ENCODE measurements at places on chromosomes 13 and 19.

DNA sequence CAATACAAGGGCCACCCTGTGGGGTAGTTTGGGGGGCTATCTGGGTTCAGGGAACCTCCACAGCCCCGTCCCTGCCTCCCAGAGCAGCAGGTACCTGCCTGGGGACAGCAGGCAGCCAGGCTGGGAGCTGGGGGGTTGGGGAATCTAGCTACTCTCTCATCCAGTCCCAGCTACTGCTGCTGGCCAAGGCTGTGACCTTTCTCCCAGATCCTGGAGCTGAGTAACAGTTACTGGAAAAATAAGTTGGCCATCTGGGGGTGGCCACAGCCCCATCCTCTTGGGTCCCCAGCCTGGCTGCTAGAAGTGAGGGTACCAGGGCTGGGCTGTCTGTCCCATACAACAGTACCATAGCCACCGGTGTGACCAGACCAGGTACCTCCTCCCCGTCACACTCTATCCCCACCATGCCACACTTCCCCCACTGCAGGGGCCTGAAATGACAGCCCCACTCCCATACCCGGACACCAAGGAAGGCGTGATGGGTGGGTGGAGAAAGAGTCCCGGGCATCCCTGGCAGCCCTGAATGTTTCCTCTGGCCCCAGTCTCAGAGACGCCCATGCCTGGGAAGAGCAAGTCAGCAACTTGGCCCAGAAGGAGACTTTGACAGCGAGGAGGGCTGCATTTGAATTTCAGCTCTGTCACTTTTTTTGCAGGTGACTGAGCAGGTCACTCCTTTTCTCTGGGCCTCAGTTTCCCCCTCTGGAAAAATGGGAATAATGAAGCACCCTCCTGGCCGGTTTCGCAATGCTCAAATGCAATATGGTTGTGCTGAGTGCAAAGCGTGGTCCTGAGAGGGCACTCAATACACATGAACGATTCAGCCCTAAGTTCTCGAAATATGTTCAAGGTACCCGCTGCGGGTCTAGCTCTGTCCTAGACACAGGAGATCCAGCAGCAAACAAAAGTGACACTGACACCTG, 30.7 kb upstream of the NFIC start:
- DNase-seq = peak; percentile 83

DNA sequence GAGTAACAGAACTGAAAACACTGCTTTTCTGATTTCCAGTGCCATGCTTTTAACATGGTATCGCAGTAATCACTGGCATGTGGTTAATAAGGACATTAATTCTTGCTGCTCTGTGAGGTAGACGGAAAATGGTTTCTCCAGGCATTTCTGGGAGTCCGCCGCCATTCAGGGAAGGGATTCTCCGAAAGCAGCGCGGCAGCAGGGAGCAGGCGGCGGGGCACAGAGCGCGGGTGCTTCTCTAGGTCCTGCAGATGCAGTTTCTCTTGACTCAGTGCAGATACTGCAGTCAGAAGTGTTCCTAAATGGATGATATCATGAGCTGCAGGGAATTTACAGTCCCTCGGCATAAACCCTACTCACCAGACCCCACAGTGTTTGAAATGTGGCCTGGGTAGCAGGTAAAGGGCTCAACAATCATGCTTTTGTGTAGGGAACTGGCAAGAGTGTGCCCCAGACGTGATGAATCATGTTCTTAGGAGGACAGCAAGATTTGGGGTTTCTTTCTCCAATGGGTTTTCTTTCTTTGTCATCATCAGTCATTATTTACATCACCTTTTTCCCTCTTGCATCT, 338.6 kb upstream of the ARGLU1 start:
- no peak for DNase-seq

DNA sequence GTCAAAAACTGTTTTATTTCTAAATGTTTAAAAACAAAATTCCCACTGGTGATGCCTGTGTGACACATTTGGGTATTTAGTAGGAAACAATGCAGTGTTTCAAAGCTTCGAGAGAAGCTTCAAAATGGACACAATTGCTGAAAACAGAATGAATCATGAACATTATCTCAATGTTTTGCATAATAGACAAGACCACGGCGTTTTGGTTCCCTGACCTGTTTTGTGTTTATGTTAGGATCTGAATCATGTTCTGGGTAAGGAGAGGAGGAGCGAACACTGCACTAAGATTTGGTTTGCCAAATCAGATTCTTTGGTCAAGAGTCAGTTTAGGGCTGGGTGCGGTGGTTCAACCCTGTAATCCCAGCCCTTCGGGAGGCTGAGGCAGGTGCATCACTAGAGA, 42.2 kb downstream of the IFT88 start:
- no peak for DNase-seq

DNA sequence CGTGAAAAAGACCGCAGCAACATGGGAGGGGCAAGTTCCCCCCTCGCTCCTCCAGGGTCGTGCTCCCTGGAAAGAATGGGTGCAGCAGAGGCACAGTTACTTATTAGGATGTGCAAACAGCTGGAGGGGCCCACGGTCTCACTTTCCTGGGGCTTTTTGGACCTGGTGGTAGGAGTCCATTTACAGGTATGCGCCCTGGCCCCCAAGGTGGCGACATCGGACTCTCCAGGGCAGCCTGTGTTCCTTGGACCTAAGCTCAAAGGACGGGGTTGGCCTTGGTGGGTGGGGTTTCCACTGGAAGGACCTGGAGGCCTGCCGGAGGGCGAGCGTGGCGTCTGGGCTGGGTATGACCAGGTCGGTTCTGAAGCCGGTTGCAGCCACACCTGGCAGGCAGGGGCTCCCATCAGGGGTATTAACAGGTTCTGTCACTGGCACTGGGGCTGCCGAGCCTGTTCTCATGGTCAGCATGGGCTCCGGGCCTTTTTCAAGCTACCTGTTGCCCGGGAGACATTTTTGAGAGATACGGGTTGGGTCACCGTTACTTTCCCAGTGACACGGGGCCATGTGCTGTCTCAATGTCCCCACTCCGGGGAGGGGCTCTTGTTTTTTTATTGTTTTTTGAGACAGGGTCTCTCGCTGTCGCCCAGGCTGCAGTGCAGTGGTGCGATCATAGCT, 5.9 kb downstream of the ZFR2 start:
- DNase-seq = no peak

DNA sequence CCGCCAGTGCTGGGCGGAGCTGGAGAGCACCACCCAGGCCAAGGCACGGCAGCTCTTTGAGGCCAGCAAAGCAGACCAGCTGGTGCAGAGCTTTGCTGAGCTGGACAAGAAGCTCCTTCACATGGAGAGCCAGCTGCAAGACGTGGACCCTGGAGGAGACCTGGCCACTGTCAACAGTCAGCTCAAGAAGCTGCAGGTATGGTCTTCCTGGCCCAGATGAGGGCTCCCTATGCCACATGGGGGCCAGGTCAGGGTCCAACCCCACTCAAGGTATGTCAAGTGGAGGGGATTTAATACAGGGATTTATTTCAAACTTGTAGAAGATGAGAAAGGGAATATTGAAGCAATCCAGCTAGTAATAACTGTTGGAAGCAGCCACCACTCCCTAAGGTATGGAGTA, 42.5 kb upstream of the SHKBP1 start:
- DNase-seq = no peak

GRCh38 chr13:32409561-32410421, 18.1 kb downstream of the N4BP2L1 start:
- DNase-seq = peak; percentile 73

- DNase-seq = no peak
Observed at GRCh38 chr19:46646402-46646801, 10.4 kb upstream of the GNG8 start.

- peak; percentile 81 for DNase-seq
Observed at GRCh38 chr19:9793071-9793591, 24.6 kb upstream of the ZNF846 start.

- no peak for DNase-seq
Observed at GRCh38 chr19:14595558-14595957, 12.7 kb downstream of the CLEC17A start.

GRCh38 chr13:107217251-107217650, 649.3 kb upstream of the ARGLU1 start:
- DNase-seq = no peak

GRCh38 chr13:35964863-35965180, 166.4 kb downstream of the DCLK1 start:
- DNase-seq = no peak

- DNase-seq = no peak
Observed at GRCh38 chr13:40637643-40638042, 28.8 kb downstream of the FOXO1 start.

GRCh38 chr19:51114087-51114729, 6.0 kb upstream of the CTU1 start:
- DNase-seq = no peak

DNA sequence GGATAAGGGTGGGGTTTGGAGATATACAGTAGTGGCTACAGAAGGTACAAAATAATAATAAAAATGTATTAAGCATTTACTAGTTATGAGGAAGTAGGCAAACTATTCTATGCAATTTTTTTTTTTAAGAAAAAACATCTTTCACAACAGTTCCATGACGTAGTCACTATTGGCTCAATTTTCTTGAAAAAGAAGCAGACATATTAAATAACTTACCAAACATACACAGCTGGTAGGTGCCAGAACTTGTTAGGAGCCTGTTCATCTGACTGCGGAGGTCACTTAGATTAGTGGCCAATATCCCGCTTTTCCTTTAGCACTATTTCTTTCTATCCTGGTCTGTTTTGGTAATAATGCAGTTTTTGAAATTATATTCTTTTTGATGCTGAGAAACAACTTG, 593.5 kb downstream of the KCTD12 start:
- no peak for DNase-seq

DNA sequence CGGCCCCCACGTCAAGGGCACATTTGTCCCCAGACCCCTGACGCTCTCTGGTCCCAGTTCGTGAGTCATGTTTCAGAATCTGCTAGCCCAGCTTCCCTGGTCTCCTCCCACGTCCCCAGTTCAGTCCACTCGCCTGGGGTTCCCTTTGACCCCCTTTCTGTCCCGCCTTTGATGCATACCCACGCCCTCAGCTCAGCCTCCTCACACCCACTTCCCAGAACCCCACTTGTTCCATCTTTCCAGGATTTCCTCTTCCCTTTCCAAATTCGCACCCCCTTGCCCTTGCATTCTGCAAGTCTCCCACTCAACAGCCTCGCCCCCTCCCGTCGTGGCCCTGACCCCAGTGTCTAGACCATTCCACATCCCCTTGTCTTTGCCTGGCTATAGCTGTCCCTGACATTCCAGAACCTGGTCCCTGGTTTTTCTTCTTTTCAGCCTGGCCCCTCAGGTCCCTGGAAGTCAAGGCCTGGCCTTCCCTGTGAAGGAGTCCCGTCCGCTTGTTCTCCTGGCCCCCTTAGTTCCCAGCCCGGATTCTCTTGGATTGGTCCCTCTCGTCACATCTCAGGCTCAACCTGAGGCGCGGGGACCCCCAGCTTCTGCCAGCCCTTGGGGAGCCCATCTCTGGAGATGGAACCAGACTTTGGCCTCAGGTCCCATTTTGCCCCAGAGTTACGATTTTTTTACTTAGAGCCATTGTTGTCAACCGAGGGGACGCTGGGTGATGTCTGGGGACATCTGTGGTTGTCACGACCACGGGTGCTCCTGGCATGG, 1.3 kb downstream of the NCLN start:
- no peak for DNase-seq

GRCh38 chr19:4224470-4224869, 4.9 kb upstream of the EBI3 start:
- DNase-seq = no peak

- DNase-seq = no peak
Observed at GRCh38 chr13:22744688-22745452, 435.9 kb upstream of the SGCG start.

- DNase-seq = no peak
Observed at GRCh38 chr13:111342721-111343120, 22.3 kb downstream of the TEX29 start.

GRCh38 chr19:35533201-35533821, at the start of gene GAPDHS:
GAPDHS (plus strand) TSS chr19:35533456; CDS start chr19:35533528, 72 bp downstream.
- DNase-seq = no peak

GRCh38 chr13:44364345-44365000, 9.2 kb upstream of the SERP2 start:
- no peak for DNase-seq

- DNase-seq = no peak
Observed at GRCh38 chr19:6800991-6801484, 28.5 kb downstream of the VAV1 start.

DNA sequence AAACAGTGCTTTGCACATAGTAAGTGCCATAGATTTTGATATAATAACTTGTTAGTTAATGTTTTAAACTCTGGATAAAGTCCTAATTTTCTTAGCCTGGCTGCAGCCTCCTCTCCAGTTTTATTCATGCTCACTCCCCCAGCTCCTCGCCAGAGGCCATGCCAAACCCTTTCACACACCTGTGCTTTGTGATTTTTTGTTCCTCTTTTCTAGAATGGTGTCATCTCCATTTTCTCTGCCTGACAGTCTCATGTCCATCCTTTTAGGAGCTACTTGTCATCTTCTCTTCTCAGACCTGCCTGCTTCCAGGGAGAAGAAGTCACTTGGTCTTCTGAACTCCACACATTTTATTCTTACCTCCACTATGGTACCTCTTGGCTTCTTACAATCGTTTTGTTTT, 55.8 kb upstream of the SPATA13 start:
- no peak for DNase-seq

- no peak for DNase-seq
Observed at GRCh38 chr13:47853236-47853635, 147.8 kb downstream of the SUCLA2 start.

- no peak for DNase-seq
Observed at GRCh38 chr19:1182068-1182467, 8.0 kb upstream of the SBNO2 start.

DNA sequence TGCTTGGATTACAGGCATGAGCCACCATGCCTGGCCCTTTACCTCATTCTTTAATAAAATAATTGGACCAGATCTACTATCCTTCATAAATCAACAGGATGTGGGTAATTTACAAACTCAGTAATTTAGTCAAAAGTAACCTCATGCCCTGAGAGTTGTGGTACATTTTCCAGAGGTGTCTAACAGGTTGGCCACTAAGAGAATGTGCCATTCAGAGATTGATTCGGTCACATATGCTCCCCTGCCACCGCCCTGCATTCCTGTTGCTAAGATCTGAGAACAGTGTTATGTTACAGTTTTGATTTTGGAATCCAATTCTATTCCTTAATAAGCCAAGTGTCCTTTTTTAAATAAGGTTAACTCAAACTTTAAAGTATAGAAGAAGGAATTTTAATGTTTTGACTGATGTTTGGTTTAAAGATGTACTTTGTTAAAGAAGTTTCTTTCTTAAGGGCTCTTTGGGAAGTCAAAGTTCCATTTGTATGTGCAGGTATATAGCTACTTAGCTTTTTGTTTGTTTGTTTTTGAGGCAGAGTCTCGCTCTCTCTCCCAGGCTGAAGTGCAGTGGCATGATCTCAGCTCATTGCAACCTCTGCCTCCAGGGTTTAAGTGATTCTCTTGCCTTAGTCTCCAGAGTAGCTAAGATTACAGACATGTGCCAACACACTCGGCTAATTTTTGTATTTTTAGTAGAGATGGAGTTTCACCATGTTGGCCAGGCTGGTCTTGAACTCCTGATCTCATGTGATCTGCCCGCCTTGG, 29.2 kb downstream of the PHF11 start:
- no peak for DNase-seq

DNA sequence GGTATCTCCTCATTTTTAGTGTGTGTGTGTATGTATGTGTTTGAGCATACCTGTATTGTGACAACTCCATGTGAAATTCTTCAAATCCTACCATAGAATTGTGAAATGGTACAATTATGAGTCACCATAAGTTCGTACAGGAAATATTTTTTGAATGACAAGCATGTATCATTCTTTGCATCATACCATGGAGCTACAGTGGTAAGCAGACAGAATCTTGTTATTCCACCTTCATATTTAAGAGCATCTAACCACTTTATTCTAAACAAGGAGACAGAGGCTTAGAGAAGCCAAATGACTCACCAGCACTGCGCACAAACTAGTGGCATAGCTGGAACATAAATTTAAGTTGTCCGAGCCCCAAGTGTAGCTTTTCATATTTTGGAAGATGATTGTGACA, 4.5 kb upstream of the EPSTI1 start:
- no peak for DNase-seq
